ENCODE measurements at places on chromosomes 13 and 19.
A peak's percentile ranks its signal among the peaks of the same experiment; 100 is the strongest.

GRCh38 chr13:84255226-84255797, 373.0 kb upstream of the SLITRK1 start:
- DNase-seq: no peak

DNA sequence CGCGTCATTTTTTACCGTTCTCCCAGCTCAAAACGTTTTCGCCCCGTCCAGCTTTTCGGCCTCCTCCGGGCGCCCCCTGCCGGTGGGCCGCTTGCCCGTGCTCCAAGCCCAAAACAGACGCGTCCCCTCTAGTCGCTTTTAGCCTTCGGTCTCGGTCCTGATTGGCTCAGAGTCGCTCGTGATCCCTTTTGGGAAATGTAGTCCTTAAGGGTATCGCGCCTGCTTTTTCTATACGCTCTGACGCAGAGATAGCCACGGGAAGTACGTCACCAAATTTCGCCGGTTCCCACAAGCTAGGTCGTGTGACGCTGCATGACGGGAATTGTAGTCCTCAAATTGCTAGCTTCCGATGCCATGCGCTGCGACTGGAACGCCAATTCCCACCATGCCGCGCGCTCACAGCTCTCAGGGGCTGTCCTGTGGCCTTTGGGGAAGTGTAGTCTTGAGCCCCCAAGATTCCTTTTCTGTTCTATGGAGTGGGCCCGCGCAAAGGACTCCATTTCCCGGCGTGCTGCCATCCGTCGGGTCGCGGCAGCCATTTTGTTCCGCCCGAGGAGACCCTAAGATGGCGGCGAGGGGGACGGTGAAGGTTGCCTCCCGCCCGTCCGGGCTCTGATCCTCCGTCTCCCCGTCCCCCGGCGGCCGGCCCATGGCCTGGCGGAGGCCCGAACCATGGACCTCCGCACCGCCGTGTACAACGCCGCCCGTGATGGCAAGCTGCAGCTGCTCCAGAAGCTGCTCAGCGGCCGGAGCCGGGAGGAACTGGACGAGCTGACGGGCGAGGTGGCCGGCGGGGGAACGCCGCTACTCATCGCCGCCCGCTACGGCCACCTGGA, at the start of gene FEM1A:
Gene FEM1A, plus strand, starts transcription at position 552 of the 836 bp plus-strand sequence. Its CDS starts 121 bp downstream, at position 673.
- DNase-seq: peak; percentile 98

GRCh38 chr13:91139232-91139631, 208.3 kb upstream of the MIR17HG start:
- DNase-seq: no peak

DNA sequence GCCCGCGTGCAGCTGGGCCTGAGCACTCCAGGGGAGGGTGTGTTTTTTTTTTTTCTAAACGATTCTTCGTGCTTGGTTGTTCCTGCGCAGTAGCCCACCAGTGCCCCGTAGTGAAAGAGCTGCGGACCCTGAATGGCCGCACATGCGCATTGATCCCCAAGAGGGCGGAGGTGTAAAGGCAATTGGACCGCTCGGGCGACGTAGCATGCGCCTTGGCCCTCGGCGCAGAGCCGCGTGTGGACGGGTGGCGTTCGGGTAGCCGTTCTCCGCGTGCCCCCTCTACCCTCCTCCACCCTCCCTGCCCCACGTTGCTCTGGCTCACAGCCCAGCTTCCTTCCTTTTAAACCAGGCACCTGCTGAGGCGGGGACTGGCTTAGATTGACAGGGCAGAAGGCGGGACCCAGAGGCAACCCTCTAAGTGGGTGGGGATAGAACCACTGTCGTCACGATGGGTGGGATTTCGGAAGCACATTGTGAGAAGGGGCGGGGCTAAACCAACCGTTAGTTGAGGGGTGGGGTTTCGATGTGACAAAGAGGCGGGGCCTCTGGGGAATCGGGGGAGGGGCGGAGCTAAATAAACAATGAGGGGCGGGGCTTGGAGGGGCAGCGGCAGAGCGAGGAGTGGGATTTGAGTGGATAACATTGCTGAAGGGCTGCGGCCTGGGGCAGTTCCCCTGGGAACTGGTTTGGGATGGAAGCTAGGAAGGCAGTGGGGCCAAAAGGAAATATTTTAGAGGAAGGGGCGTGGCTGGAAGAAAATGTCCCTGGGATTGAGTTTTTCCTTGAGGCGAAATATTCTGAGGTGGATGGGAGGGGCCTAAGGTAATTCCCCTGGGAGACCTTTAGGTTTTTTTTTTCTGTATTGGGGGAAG, 543 bp upstream of the NUP62 start:
- DNase-seq: peak; percentile 97

GRCh38 chr19:1651568-1652291, 685 bp downstream of the TCF3 start:
- peak; percentile 70 for DNase-seq

DNA sequence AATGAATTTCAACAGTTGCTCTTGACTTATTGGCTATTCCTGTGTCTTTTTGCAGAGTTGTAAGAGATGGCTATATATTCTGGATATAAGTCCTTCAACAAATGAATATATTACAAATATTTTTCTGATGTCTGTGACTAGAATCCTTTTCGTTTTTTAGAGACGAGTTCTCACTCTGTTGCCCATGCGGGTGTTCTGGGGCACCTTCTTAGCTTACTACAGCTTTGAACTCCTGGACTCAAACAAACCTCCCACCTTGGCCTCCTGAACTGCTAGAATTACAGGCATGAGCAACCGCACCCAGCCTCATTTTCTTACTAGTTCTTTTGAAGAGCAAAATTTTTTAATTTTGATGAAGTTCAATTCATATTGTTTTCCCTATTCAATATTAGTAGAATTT, 287.8 kb downstream of the LIG4 start:
- no peak for DNase-seq

DNA sequence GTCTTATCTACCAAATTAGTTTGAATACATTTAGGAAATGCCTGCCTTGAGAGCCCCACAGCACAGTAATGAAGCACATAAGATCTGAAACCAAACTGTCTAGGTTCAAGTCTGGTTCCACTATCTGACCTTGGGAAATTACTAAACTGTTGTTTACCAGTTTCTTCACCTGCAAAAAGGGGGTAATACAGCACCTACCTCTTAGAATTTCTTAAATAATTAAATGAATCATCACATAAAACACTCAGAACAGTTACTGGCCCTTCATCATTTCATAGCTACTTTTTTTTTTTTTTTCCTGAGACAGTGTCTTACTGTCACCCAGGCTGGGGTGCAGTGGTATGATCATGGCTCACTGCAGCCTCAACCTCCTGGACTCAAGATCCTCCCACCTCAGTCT, 59.6 kb downstream of the USP12 start:
- no peak for DNase-seq

DNA sequence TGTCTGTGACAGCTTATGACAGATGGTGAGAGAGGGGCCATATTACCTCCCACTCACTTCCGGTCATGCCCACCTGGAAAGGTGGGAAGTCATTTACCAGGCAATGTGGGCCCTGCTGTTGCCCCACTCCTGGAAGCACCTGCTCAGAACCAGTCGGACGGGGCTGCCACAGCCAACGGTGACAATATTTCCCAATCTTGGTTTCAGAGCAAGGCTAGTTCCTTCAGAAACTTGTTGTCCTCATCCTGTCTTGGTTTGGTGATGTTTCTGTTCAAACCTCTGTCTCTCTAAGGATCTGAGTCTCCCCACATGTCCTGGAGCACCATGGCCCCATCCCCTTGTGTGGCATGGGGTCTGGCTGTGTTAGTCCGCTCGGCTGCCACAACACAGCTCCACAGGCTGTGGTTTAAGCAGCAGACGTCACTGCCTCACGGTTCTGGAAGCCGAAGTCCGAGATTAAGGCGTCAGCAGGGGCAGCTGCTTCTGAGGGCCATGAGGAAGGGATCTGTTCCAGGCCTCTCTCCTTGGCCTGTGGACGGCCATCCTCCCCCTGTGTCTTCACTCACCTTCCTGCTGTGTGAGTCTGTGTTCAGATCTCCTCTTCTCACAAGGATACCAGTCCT, 31.5 kb upstream of the SLC15A1 start:
- no peak for DNase-seq

GRCh38 chr13:40615619-40616018, 50.8 kb downstream of the FOXO1 start:
- no peak for DNase-seq

DNA sequence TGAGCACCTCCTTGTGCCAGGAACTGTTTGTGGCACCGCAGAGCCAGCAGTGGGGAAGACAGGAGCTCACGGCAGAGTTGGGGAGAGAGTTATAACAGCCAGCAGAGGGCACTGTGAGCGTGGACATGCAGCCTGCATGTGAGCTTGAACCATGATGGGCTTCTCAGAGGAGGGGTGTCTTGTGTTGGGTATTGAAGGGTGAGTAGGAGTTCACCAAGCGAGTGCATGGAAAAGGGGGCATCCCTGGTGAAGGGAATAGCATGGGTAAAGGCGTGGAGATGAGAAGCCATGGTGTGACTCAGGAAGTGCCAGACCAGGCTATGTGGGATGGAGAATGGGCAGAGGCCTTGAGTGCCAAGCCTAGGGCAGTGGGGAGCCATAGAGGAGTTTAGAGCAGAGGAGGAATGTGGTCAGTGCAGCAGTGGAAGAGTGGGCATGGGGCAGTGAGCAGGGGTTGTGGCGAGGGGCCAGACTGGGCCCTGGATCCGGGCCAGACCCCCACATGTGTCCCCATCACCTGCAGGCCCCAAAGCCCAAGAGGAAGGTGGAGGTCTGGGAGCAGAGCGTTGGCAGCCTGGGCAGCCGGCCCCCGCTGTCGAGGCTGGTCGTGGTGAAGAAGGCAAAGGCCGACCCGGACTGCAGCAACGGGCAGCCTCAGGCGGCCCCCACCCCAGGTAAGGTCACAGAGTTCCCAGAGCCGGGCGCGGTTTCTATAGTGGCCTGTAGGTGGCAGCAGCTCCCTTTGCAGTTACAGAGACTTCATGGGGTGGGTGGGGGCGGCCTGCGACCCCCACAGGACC, 11.8 kb upstream of the SHD start:
- peak; percentile 43 for DNase-seq

GRCh38 chr13:26132756-26133155, 80.9 kb upstream of the SHISA2 start:
- no peak for DNase-seq

DNA sequence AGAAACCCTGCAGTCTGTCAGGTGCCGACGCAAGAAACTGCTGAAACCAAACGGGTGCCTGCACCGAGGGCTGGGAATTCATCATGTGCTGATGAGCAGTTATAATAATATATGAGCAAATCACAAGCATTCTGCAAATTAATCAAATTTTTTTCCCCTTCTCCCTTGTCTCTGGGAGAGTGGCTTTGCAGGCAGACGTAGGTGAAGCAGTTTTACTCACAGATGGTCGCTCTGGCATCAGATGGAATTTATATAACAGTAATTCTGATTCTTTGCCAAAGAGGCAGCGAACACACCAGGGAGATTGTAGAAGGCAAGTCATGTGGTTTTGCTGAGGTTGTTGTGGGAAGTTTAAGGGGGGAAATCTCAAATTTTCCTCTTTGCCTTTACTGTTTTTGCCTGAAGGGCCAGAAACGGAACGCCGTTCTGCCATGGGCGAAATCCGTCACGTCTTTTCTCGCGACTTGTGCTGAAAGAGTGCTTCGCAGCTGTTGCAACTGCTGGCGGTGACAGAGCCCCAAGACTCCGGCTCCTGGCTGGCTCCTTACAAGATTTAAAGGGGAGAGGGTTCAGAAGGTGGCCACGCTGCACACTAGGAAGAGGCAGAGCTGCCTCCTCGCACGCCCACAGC, 320.1 kb downstream of the ZNF536 start:
- DNase-seq: no peak

DNA sequence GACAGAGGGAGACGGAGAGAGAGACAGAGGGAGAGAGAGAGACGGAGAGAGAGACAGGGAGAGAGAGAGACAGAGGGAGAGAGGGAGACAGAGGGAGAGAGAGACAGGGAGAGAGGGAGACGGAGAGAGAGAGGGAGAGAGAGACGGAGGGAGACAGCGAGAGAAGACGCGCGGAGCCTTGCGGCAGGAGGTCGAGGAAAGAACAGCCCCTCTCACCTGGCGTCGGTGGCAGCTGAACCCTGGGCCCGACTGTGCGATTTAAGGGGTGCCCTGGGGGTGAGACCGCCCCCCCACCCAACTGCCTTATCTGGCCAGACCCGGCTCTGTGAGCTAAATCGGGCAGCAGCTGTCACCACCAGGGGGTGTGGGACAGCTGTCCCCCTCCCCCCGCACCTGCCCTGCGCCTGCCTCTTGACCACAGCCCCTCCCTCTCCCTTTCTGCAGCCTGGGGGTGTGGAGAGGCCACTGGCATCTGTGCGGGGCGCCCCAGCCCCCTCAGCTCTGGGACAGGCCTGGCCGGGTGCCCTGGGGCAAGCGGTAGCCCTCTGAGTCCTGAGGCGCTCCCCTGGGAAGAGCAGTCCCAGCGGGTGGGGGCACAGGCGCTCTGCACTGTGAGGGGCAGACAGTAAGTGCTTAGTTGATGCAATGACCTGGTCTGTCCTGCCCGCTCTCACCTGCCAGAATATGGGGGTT, 10.8 kb downstream of the JOSD2 start:
- no peak for DNase-seq
